ENCODE measurements at places on chromosomes 3 and 15. TPM values are rescaled to one million over a fixed set of nuclear protein-coding genes. Genes with fewer than 3 reads are reported as not detected.

AQP9 gene
- total RNA-seq = not detected

TMCO5A gene
- not detected for total RNA-seq

CCDC9B gene
- total RNA-seq = 3.0 TPM

SSR3 gene
- 101 TPM for total RNA-seq

FBN1 gene
- total RNA-seq = 283 TPM

ARGFX gene
- not detected for total RNA-seq

DZIP3 gene
- total RNA-seq = 11.3 TPM

MYLK gene
- 110 TPM for total RNA-seq

CHL1 gene
- total RNA-seq = 0.39 TPM

ZNF620 gene
- total RNA-seq = 2.6 TPM

MUC20 gene
- total RNA-seq = 0.52 TPM

KLHL40 gene
- not detected for total RNA-seq

STAC gene
- 0.08 TPM for total RNA-seq

HTR3C gene
- total RNA-seq = not detected

CHRM5 gene
- total RNA-seq = not detected

DAZL gene
- total RNA-seq = not detected

MUC13 gene
- not detected for total RNA-seq

GOLGA8S gene
- total RNA-seq = not detected

ZNF385D gene
- total RNA-seq = 0.40 TPM

RASSF1 gene
- total RNA-seq = 42.7 TPM

ASB14 gene
- total RNA-seq = not detected

PSMD6 gene
- 83.7 TPM for total RNA-seq

SLC9C1 gene
- 0.26 TPM for total RNA-seq

PIGBOS1 gene
- 15.6 TPM for total RNA-seq

CILP gene
- total RNA-seq = under 0.01 TPM

MOBP gene
- not detected for total RNA-seq

PRICKLE2 gene
- 26.1 TPM for total RNA-seq

OSBPL10 gene
- 11.4 TPM for total RNA-seq
